Activated CD8-positive, alpha-beta T cell treated with anti-CD3 and anti-CD28 coated beads for 36 hours (primary cell): ENCODE measurements at places on chromosomes 4 and X. TPM values are rescaled to one million over a fixed set of nuclear protein-coding genes. Genes with fewer than 3 reads are reported as not detected.
A peak's percentile ranks its signal among the peaks of the same experiment; 100 is the strongest.

- H3K27me3 ChIP-seq = peaks cover 2% of the 10 kb centered on the region
- no peak overlapping the region for H3K4me3 ChIP-seq
- DNase-seq = no peak
- no peaks in the 10 kb centered on the region for H3K36me3 ChIP-seq
- H3K4me1 ChIP-seq = peaks cover 14% of the 10 kb centered on the region
These were observed 55.0 kb downstream of the ANXA3 start for GRCh38 chr4:78606530-78607095.

GRCh38 chr4:185874516-185875230, 62.7 kb upstream of the SORBS2 start:
- no peak overlapping the region for H3K4me3 ChIP-seq
- DNase-seq = no peak
- H3K36me3 ChIP-seq = no peaks in the 10 kb centered on the region
- H3K27ac ChIP-seq = no peak overlapping the region
- no peaks in the 10 kb centered on the region for H3K4me1 ChIP-seq

GRCh38 chr4:159273141-159273438, 170.2 kb downstream of the RAPGEF2 start:
- H3K27ac ChIP-seq = no peak overlapping the region
- DNase-seq = no peak

GRCh38 chr4:55086578-55086977, 38.8 kb downstream of the KDR start:
- no peak for DNase-seq
- no peaks in the 10 kb centered on the region for H3K36me3 ChIP-seq
- H3K27ac ChIP-seq = no peak overlapping the region
- no peak overlapping the region for H3K4me3 ChIP-seq

DNA sequence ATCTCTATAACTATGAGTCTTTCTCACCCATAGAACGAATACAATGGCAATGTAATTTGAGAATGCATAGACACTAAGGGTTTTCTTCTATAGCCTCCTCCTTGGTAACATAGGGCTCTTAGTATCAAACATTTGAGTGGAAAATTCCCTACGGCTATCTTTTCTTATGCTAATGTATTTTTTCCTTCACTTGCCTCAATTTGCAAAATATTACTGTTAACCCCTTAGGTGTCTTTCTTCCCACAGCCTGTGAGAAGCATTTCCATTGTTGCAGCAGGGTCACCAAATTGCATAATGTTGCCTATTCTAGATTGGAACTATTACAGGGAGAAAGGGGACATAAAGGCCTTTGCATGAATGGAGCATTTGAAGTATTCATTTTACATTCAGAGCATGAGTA, 140.5 kb upstream of the RAPGEF2 start:
- H3K27ac ChIP-seq = no peak overlapping the region
- no peaks in the 10 kb centered on the region for H3K36me3 ChIP-seq
- H3K4me3 ChIP-seq = no peak overlapping the region

The CLCN4 gene
- not detected for total RNA-seq

DNA sequence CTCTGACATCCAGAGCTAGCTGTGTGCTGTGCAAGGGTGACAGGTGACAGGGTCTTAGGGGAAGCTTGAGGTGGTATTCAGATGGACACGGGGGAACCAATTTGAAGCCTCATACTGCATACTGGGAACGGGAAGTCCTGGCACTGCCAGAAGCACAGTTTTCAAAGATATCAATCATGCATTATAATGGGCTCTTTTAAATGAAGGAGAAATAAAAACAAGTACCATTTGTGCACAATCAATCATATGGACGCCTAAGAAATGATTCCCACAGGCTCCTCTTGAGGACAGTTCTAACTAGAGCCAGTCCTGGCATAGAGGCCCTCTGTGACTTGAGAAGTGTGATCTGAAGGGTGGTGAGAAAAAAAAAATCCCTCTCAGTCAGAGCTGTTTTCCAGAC, 50.9 kb downstream of the TSC22D3 start:
- H3K36me3 ChIP-seq = no peaks in the 10 kb centered on the region
- no peak for DNase-seq
- H3K4me3 ChIP-seq = no peak overlapping the region
- H3K4me1 ChIP-seq = peaks cover 9% of the 10 kb centered on the region
- no peak overlapping the region for H3K27ac ChIP-seq
- no peaks in the 10 kb centered on the region for H3K27me3 ChIP-seq

- H3K27me3 ChIP-seq = no peaks in the 10 kb centered on the region
- no peak overlapping the region for H3K27ac ChIP-seq
- H3K4me1 ChIP-seq = no peaks in the 10 kb centered on the region
- no peak overlapping the region for H3K4me3 ChIP-seq
- no peaks in the 10 kb centered on the region for H3K36me3 ChIP-seq
These were observed 31.6 kb upstream of the RPS6KA6 start for GRCh38 chrX:84219551-84219950.

The LRIT3 gene
- 0.16 TPM for total RNA-seq

The CD99 gene
- total RNA-seq = 123 TPM

- no peak within 1 kb of the TSS for H3K27ac ChIP-seq
- peak within 1 kb of the TSS; percentile 62 for H3K4me3 ChIP-seq
- H3K27me3 ChIP-seq = peaks cover 37% of the 10 kb centered on the region
- no peaks in the 10 kb centered on the region for H3K36me3 ChIP-seq
These were observed at the start of gene KCTD8 for GRCh38 chr4:44448521-44449461. KCTD8 (minus strand) TSS chr4:44448809.

GRCh38 chr4:104394406-104395167, 100.1 kb downstream of the CXXC4 start:
- H3K4me3 ChIP-seq = no peak overlapping the region
- H3K27ac ChIP-seq = no peak overlapping the region
- no peaks in the 10 kb centered on the region for H3K27me3 ChIP-seq
- H3K36me3 ChIP-seq = no peaks in the 10 kb centered on the region

DNA sequence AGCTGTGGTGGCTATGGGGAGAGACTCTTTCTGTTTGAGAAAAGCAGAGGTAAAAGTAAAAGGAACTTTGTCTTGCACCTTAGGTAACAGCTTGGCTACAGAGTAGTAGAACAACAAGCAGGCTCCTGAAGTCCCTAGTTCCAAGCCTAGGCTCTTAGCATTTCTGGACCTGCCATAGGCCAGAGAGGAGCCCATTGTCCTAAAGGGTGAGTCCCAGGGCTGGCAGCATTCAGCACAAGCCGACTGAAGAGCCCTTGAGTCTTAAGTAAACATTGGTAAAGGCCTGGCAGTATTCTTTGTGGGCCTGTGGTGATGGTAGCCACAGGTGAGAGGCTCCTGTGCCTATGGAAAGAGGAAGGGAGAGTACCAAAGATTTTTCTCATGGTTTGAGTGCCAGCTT, 38.2 kb downstream of the CSN3 start:
- H3K4me3 ChIP-seq = no peak overlapping the region
- no peaks in the 10 kb centered on the region for H3K4me1 ChIP-seq
- no peak overlapping the region for H3K27ac ChIP-seq
- H3K36me3 ChIP-seq = no peaks in the 10 kb centered on the region
- H3K27me3 ChIP-seq = no peaks in the 10 kb centered on the region

DNA sequence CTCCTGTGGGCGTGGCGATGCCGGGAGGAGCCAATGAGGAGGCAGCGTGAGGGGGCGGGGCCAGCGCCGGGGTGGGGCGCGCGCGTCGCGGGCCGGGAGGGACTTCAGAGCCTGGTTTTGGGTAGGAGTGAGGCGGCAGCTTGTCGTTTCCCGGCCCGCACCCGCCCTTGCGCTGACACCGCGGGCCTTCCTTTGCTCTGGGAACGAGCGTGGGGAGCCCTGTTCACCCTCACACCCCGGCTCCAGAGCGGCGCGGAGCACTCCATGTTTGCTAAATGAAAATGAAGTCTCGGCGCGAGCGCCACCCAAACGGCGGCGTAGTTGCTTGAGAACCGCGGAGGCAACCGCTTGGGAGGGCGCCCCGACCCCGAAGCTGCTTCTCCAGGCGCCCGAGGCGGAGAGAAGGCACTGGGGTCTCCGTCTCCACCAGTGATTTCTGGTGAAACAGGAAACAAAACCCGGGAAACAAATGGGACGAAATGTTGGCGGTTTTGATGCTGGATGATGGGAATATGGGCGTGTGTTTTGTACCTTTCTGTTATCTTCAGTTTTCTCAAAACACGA, 497 bp upstream of the GRPEL1 start:
- no peak for DNase-seq
- H3K4me3 ChIP-seq = peak overlapping the region; percentile 91
- H3K4me1 ChIP-seq = peaks cover 40% of the 10 kb centered on the region
- H3K27ac ChIP-seq = peak overlapping the region; percentile 92

The TCP11X2 gene
- not detected for total RNA-seq

The ITIH6 gene
- not detected for total RNA-seq

DNA sequence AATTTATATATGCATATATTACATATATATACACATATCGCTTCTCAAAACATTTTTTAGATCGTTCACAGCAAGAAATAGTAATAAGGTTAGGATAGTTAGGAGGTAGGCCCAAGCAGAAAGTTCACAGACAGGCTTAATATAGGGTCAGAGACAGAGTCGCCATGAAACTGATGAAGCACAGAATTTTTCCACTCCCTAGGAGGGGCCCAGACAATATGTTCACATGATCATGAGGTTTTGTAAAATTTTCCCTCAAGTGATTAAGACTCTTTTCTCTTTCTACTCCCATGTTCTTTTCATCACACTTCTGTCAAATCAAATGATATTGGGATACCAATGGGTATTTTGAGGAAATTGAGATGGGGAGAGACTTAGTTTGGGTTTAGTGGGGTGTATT, 5.2 kb upstream of the ENAM start:
- no peaks in the 10 kb centered on the region for H3K36me3 ChIP-seq
- H3K27ac ChIP-seq = no peak overlapping the region
- H3K27me3 ChIP-seq = no peaks in the 10 kb centered on the region
- H3K4me1 ChIP-seq = peaks cover 6% of the 10 kb centered on the region

DNA sequence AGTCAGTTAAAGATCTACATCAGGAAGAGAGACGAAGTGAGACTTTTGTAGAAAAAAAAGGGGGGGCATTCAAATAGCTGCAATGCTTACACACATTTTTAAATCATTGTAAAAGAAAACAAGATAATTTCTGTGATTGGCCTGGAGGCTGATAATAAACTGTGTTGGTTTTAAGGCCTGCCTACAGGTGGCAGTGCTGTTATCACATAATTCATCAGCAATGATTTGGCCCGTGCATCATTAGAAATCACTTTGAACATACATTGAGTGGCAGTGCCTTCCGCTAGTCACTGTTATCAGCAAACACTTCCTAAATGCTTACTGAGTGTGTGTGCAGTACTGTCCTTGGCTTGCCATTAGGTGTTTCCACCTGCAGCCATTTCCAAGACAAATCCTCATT, 831.9 kb downstream of the TRIML1 start:
- no peak for DNase-seq
- no peak overlapping the region for H3K27ac ChIP-seq
- no peaks in the 10 kb centered on the region for H3K36me3 ChIP-seq
- no peaks in the 10 kb centered on the region for H3K4me1 ChIP-seq
- H3K27me3 ChIP-seq = no peaks in the 10 kb centered on the region
- no peak overlapping the region for H3K4me3 ChIP-seq

- peaks cover 3% of the 10 kb centered on the region for H3K27me3 ChIP-seq
- H3K4me1 ChIP-seq = no peaks in the 10 kb centered on the region
- H3K4me3 ChIP-seq = no peak overlapping the region
These were observed 56.5 kb downstream of the LIMCH1 start for GRCh38 chr4:41594432-41594831.

DNA sequence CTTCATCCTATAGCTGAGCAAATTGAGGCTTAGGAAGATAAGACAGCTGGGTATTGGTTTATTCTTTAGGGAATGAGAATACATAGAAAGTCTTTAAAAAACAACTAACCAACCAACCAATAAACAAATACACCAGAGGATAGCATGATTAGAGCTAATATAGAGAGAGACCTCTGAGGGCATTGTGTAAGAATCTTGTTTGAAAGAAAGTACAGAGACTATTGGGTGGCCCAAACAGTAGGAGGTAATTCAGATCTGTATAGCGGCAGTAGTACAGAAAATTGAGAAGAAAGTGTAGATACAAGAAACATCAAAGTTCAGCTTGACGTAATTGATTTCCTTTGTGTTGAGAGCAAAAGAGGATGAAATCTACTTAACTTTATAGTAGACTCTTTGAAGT, 1951.0 kb upstream of the ADGRL3 start:
- H3K27ac ChIP-seq = no peak overlapping the region
- H3K4me3 ChIP-seq = no peak overlapping the region
- DNase-seq = no peak
- no peaks in the 10 kb centered on the region for H3K36me3 ChIP-seq
- H3K27me3 ChIP-seq = no peaks in the 10 kb centered on the region
- no peaks in the 10 kb centered on the region for H3K4me1 ChIP-seq

DNA sequence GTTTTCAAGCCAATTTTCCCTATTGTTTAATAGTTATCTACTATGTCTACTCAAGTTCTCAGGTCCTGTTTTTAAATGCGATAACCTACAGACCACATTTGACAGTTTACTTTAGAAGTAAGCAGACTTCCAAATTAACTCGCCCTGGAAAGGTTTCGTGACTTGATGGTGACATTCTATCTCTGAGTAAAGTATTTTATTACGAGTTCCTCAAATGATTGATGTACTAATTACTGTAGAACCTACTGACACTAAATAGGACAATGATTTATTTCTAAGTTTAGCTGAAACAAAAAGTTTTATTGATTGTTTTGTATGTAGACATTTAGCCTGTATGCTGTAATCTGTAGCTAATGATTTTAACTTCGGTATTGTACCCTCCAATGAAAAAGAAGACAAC, 1.9 kb upstream of the PPBP start:
- H3K4me1 ChIP-seq = no peaks in the 10 kb centered on the region
- H3K36me3 ChIP-seq = no peaks in the 10 kb centered on the region
- no peak overlapping the region for H3K27ac ChIP-seq
- DNase-seq = no peak
- H3K27me3 ChIP-seq = no peaks in the 10 kb centered on the region

The HPRT1 gene
- total RNA-seq = 120 TPM

DNA sequence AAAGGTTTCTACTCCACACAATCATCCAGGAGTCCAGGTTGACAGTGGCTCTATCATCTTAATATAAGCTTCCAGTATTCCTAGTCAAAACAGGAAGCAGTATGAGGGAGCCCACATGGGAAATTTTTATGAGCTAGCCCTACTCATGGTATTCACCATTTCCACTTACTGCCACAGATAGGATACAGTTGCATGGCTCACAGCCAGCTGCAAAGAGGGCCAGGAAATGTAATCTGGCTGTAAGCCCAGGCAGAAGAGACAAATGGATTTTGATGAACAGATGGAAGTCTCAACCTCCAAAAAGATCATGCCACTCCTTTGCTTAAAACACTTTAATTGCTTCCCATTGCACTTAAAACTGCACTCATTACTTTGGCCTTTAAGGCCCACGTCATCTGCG, 150.6 kb downstream of the ADAMTS3 start:
- no peak for DNase-seq
- H3K27me3 ChIP-seq = no peaks in the 10 kb centered on the region
- no peaks in the 10 kb centered on the region for H3K36me3 ChIP-seq
- H3K4me3 ChIP-seq = no peak overlapping the region
- H3K4me1 ChIP-seq = no peaks in the 10 kb centered on the region

- H3K36me3 ChIP-seq = no peaks in the 10 kb centered on the region
- no peak for DNase-seq
- no peak overlapping the region for H3K4me3 ChIP-seq
- no peaks in the 10 kb centered on the region for H3K4me1 ChIP-seq
- H3K27ac ChIP-seq = no peak overlapping the region
These were observed 64.8 kb upstream of the GK2 start for GRCh38 chr4:79472693-79473438.

The POU3F4 gene
- total RNA-seq = not detected
